ENCODE measurements at places on chromosomes 7 and 10.

- DNase-seq = no peak
Observed at GRCh38 chr10:112950714-112951358, 789 bp downstream of the TCF7L2 start.

GRCh38 chr7:73770860-73771670, 995 bp upstream of the CLDN3 start:
- no peak for DNase-seq

GRCh38 chr10:77926566-77927401, at the start of gene DLG5:
DLG5 (minus strand) TSS chr10:77926755; CDS start chr10:77926520, 235 bp downstream.
- peak; percentile 62 for DNase-seq

DNA sequence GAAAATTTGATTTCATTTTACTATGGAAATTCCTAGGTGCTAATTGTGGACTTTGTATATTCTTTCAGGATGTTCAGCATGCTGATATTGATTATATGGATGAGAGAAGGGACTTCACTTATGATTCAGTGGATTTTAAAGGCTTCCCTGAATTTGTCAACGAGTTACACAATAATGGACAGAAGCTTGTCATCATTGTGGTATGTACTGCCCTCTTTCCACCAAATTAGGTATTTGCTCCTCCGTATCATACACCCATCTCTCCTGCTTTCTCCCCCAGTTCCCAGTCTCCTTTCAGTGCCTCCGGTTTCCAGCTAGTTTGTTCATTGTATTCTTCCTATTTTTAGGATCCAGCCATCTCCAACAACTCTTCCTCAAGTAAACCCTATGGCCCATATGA, 34.6 kb downstream of the MGAM start:
- DNase-seq = no peak

DNA sequence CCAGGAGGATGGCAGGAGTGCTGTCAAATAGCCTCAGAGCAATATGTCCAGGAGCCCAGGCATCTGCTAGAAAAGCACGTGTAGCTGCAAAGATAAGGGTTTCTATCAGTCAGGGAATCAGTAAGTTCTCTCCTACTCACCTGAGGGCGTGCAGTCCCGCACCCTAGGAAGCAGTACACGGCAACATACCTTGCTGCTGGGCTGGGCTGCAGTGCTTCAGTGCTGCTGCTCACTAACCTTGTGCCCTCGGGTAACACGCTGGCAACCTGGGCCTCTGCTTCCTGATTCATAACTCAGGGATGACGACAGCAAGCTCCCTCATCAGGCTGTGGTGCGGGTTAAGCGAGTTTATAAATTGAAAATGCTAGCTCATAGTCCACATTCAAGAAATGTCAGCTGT, 29.5 kb upstream of the CCNY start:
- peak; percentile 56 for DNase-seq

GRCh38 chr7:44217223-44217714, 16.5 kb downstream of the YKT6 start:
- DNase-seq = no peak

DNA sequence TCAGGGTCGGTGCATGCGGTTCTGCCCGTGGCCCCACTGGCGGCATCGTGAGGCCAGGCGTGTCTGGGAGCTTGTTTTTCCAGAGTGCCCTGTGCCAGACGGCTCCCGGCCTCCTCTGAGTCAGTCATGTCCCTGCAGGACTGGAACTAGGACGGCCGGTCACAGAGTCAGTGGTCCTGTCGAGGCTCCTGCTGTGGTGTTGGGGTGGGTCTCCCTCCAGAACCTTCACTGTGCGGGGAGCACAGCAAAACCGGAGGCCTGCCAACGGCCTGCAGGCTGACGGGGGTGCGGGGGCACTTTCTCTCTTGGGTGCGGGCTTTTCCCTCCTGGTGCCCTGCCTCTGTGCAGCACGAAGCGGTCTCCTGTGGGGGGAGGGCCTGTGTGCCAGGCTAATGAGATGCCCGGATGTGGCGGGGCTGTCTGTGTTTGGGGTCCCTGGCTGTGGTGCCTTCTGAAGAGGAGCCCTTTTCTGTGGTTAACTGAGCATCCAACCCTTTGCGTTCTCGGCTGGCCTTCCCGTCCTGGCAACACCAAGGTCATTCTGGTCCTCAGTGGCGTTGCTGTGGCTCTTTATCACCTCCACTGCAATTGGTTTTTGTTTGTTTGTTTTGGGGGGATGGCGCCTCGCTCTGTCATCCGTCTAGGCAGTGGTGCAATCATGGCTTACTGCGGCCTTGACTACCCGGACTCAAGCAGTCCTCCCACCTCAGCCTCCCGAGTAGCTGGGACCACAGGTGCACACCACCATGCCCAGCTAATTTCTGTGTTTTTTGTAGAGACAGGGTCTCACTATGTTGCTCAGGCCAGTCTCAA, 8.0 kb downstream of the GET4 start:
- no peak for DNase-seq

- DNase-seq = no peak
Observed at GRCh38 chr7:146982482-146982881, 865.9 kb downstream of the CNTNAP2 start.

DNA sequence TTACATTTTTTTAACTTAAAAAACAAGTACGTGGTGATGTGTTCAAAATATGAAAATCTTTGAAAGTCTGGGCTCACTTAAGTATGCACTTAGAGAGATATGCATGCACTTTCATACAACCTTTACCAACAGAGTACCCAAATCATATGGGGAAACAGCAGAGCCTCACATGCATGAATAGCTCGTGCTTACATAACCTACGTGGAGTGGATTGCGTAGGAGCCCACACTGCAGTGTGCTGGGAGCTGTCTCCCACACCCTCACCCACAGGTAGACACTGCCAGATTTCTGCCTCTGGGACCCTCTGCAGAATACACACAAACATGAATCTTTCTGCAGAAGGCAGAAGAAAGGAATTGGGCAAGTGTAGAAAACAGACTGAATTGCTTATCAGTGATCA, 581 bp downstream of the CLCN1 start:
- DNase-seq = no peak

DNA sequence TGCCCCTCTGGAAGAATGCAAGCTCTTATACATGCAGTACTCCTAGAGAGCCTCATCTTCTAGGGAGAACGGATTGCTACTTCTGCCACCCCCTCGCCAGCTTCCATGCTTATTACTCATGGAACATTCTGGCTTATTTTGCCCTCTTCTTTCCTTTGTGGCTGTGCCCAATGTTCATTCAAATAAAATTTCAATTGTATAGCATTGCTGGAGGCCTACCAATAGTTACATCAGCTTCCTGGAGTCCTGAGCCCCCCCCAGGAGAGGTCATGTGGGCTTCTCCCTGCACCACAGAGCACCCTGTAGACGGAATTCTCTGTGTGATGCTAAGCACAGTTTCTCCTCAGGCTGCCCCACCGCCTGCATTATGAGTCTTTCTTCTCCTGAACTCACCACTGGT, 1094.0 kb downstream of the KCNMA1 start:
- no peak for DNase-seq

- DNase-seq = no peak
Observed at GRCh38 chr7:34463830-34464229, 194.2 kb upstream of the NPSR1 start.

GRCh38 chr10:12844811-12845483, 156.6 kb downstream of the CCDC3 start:
- no peak for DNase-seq

- DNase-seq = peak; percentile 76
Observed at GRCh38 chr10:22086730-22087401, 83.3 kb upstream of the DNAJC1 start.

DNA sequence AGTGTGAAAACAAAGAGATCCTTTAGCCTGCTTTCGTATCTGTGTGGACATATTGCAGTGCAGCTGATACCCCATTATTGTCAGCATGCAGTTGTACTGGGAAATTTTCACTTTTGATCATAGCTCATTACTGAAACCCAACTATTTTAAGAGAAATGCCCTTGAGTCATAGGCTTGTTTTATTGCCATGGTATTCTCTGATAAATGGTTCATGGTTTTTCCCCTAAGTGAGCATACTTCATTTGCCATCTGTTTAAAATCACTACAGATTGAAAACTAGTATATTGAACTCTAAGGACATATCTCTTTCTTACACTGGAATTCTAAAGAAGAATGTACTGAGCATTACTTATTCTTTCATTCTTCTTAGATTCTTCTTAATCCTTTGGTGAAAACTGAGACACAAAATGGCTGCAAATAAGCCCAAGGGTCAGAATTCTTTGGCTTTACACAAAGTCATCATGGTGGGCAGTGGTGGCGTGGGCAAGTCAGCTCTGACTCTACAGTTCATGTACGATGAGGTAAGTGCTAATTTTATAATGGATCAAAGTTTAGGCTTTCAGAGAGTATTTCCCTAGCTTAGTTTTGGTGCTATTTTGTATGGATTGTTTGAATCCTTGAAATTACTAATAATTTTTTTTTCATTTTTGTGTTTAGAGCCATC, 63.0 kb downstream of the RALA start:
- no peak for DNase-seq

GRCh38 chr7:140643416-140643815, 2.8 kb upstream of the DENND2A start:
- no peak for DNase-seq

- no peak for DNase-seq
Observed at GRCh38 chr7:45026013-45026412, 26.0 kb downstream of the CCM2 start.

DNA sequence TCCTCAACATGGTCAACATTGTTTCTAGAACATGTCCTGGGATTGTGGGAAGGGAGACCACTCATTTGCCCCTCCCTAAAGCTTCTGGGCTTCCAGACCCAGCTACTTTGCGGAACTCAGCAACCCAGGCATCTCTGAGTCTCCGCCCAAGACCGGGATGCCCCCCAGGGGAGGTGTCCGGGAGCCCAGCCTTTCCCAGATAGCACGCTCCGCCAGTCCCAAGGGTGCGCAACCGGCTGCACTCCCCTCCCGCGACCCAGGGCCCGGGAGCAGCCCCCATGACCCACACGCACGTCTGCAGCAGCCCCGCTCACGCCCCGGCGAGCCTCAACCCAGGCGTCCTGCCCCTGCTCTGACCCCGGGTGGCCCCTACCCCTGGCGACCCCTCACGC, at the start of gene EPO:
TSS of gene EPO (plus strand) at position 190 of the 392 bp plus-strand sequence. CDS start 513 bp downstream, outside the sequence.
- no peak for DNase-seq

DNA sequence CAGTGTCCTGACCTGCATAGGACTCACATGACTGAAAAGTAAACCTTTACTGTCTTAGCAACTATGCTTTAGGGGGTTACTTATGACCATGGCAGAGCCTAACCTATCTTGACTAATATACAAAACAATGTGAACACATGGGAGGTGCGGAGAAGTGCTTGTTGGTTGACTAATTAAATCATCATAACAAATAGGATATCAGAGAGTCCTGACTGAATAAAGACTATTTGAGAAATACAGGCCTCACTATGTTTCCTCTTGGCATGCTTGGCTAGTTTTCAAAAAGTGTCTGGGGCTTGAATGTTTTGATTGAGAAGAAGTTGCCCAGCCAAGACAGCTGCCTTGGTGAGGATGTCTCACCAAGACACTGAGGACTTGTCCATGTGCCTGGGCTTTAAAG, 104.4 kb upstream of the PHYHIPL start:
- DNase-seq = no peak

DNA sequence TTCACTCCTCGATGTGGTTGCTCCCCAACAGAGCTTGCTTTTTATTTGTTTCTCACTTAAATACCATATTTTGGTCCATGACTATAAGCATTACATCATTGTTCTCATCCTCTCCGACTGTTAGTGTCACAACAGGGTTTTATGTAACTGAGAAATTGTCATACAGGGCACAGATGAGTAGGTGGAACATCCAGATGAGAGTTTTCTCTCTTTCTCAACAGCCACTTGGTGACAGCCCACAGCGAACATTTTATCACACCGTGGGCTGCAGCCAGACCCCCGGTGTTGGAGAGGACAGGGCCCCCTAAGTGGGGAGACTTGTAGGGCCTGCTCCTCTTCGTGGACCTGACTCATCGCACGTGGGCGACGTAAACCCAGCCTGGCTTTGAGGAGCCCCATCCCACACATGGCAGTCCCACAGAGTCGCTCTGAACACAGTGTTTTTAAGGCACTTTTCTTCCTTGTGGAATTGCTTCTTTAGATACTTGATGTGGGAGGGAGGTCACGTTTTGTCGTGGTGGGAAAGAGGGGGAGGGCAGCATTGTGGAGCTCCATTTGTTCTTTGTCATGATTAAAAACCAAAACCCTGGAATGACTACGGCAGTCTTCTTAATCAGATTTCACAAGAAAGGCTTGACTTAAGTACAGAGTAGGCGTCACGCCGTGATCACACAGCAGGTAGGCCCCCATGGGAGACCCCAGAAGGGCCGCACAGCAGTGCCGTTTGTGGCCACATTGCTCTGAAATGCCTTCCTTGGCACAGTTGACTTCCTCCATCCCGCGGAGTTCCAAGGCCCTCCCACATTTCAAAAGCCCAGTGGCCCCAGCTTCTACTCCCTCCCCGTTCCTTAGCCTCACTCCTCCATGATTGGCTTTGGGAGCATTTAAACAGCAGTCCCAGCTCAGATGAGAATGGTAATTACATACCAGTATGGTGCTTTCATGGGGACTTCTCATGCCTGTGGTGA, 220.6 kb downstream of the CCDC3 start:
- no peak for DNase-seq

DNA sequence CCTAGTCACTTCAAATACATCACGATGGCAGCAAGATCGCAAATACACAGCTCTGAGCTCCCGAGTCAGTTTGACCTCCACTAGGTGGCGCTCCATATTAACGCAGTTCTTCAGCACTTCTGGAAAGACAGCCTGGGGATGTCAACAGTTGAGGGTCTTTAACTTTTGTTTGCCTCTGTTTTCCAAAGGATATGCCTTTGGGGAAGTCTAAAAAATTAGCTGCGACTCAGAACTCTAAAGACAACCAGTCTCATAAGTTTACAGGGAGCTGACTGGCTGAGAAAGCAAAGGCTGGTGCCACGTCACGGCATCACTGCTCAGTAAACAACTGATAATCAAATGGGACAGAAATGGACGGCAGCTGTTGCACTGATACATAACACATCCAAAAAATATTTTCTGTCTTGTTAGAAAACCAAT, 458.8 kb downstream of the SORCS1 start:
- DNase-seq = peak; percentile 65

GRCh38 chr10:71656220-71656619, 63.4 kb downstream of the C10orf105 start:
- no peak for DNase-seq

GRCh38 chr10:4450981-4451908, 374.8 kb upstream of the AKR1E2 start:
- DNase-seq = no peak

GRCh38 chr10:71297343-71297742, 21.7 kb upstream of the SLC29A3 start:
- no peak for DNase-seq

DNA sequence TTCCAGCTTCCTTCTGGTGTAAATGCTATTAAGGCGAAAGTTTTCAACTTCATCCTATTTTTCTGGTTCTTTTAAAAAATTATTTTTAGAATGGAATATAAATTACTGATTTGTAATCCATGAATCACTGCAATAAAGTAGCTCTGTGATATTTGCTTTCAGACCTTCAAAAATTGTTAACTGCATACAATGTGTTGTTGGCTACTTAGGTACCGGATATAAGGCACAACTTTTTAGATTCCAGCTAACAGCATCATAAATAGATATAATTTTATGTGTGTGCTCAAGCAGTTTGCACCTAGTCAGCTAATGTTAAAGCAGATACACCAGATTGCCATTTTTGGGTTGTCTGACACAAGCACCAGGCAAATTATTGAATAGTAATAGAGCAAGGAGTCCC, 58.7 kb downstream of the PON1 start:
- no peak for DNase-seq

Measured in mucosa of gallbladder (tissue), 1 donor.